Left kidney (tissue), 8 donors: ENCODE measurements at places on chromosomes 4 and X. TPM values are rescaled to one million over a fixed set of nuclear protein-coding genes. Genes with fewer than 3 reads are reported as not detected.

DNA sequence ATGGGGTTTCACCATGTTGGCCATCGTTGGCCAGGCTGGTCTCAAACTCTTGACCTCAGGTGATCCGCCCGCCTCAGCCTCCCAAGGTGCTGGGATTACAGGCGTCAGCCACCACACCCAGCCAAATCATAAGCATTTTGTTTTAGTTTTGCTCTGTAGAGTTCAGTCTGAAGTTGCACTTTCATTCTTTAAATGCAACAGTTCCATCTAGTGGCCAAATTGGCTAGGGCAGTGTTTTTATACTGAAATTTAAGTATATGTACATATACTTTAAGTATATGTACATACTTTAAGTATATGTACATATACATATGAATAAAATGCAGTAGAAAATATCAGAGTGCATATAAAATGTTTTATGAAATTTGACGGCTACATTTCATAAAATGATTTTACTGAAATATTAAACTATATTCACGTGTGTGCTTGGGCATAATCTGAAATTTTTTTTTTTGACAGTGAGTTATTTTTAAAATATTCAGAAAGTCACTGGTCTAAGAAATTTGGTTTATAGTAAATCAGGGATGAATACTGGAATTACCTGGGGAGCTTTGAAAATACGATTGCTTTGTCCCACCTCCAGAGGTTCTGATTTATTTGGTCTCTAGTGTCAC is 145.5 kb downstream of the NWD2 start:
- peak; percentile 64 for DNase-seq

DNA sequence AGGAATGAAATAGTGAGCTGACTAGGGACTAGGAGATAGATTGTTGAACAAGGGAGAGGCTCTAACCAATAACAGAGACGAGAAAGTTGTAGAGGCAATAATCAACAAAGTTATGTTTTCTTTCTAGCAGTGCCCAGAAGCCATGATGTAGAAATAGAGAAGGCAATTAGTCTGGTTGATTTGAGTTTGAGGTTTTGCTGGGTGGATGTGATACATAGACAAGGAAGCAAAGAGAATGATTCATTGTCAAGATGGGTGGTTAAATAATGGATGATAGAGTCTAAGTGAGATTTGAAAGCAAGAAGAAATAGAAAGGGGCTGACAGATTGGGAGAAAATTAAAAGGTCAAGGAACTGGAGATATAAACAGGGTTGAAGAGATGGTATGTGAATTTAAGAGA is 11.2 kb downstream of the RBM41 start:
- DNase-seq = no peak

MCUB gene
- polyA plus RNA-seq = 10.7 TPM

DNASE1L1 gene
- 13.1 TPM for polyA plus RNA-seq

- DNase-seq = no peak
Observed at GRCh38 chr4:110184140-110184790, 14.2 kb downstream of the ELOVL6 start.
